ENCODE measurements at places on chromosomes 7 and 10. TPM values are rescaled to one million over a fixed set of nuclear protein-coding genes. Genes with fewer than 3 reads are reported as not detected.

Gene ZNF488
- 0.53 TPM for total RNA-seq

Gene UTF1
- total RNA-seq: not detected

Gene FAM237B
- not detected for total RNA-seq

Gene PTPRZ1
- total RNA-seq: 0.39 TPM

GRCh38 chr7:39446546-39446945 lies 119.7 kb upstream of the YAE1 start:
- DNase-seq: no peak

DNA sequence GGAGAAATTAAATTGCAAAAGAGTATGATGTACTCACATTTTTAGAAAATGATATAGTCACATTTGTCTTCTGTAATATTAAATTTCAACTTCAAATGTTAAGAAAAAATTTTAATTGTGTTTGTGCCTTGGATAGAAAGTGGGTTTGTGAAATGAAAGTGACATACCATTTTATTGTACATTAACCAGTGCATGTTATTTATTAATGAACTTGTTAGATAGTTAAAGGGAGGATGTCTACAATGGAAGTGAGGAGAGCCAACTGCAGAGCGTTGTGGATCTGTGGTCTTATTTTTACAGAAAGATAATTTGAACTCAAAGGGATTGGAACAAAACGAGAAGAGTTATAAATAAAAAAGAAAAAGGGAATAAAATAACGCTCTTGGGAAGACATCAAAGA lies 291.7 kb downstream of the ARL4A start:
- DNase-seq: no peak

GRCh38 chr10:100827819-100828737 lies 82.7 kb downstream of the PAX2 start:
- DNase-seq: no peak

Measured in H4 (cell line).